Cortex of kidney (tissue), 1 donor: ENCODE measurements at places on chromosomes 7 and 10.

GRCh38 chr7:45993621-45994020, 72.5 kb upstream of the IGFBP3 start:
- DNase-seq, result no peak

DNA sequence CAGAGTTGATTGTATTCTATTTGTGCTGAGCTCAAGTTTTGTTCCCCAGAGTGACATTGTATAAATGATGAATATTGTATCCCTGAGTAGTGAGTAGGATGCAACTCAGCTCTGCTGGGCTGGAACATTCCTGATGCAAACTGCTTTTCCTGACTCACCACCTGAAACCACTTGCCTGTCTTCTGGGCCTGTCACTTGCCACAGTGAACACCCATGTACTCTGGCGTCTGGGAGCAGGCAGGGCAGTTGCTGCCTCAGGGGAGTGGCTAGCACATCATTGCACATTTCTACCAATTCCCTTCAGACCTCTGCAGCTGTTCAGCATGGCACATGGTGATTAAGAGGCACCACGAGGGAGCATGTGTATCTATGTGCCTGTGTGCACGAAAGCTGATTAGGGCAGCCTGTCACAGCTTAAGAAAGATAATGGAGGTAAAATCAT, 157.3 kb downstream of the SND1 start:
- DNase-seq, result no peak

DNA sequence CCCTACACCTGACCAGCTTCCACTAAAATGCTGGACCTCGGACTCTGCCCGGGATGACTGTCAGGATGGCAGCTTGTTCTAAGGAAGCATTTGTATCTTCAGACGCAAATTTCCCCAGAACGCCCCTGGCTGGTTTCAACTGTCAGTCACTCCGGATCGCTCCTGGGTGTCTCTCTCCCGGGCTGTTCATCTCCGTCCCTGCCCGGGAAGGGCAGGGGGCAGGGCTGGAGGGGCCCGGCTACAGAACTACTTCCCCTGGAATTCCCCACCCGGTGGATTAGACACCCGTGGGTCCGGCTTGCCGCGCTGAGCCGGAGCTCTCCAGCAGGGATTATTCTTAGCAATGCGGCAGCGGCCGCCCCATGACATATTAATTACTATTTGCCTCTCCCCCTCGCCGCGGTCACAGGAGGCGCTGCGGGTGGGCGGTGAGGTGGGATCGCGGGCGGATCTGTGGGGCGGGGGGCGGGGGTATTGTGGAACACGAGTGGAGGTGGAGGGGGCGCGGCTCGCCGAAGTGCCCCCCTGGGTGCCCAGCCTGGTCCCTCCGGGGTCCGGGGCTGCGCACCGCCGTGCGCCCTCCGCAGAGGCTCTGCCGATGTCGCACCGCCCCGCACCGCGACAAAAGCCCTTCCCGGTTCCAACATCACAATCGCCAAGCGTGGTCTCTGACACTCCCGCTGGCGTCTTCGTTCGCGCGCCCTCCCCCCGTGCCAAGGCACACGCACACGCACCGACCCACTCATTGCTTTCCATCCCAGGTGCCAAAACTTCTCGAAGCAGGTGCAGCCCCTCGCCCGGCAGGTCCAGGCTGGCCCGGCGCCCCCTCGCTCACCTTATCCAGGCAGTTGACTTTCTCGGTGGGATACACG, 276.1 kb upstream of the NEBL start:
- DNase-seq, result no peak

GRCh38 chr7:116172353-116172752, 38.0 kb upstream of the TES start:
- no peak for DNase-seq

- no peak for DNase-seq
These were observed 180.8 kb upstream of the TNS3 start for GRCh38 chr7:47762746-47763062.

DNA sequence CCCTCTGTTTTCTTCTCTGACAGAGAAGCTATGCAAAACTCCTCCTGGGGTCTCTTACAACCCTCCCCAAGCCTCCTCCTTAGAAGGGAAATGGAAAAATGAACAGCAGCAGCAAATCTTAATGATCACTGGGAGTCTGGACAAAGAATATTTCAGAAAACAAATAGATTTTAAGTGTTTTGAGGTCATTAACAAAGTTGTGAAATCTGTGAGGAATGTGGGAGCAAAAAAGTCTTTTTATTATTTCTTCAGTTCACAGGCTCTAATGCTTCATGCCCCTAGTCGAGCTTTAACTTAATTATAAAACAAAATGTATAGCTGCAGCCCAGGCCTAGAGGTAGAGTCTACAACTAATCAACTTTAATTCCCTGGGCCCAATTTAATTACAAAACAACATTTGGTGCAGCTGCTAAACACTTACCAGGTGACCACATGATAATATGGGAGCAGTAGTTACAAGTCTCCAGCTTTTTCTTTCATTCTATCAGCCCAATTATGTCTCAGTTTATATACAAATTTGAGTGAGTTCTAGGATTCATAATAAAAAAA, 293.2 kb downstream of the THSD7A start:
- no peak for DNase-seq

DNA sequence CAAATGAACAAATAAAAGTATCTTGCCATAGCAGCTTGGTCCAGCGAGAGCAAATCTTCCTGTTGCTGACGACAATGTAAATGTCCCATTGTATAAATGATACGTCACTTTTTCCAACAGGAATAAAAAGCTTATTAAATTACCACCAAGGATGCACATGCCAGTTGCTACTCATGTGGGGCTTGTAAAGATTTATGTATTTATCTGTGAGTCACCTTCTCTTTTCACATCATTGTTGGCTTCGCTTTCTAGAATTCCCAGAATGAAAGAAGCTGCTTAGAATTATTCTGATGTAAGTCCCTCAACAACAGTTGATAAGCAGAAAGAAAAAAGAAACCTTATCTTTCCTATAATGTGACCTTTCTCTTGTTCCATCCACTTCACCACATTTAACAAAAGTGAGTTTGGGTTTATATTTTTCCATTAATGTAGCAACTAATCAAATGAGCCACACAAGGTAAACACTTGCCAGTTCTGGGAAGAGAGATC, 22.4 kb downstream of the DNAJC12 start:
- no peak for DNase-seq

DNA sequence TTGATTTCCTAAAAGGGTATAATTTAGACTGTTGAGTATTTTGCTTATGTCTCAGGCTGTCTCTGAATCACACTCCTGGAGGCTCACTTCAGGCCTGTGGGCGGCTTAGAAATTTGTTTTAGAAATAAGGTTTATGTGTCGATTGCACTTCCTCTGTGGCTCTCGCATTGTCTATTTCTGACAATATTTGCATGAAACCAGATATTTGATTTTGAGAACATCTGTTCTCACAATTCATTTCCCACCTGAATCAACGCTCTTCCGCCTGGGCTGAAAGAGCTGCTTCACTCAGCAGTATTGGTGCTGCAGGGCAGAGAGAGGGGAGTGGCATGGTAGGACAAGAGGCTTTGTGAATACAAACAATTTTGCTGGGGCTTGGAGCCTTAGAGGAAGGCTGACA, 262.0 kb downstream of the ADRA2A start:
- DNase-seq, result no peak

- no peak for DNase-seq
These were observed 59.9 kb downstream of the MAP3K8 start for GRCh38 chr10:30493609-30494530.
